Activated effector memory CD4-positive, alpha-beta T cell treated with anti-CD3 and anti-CD28 coated beads, Interleukin-2, amount 50 U/mL, for 16 hours (primary cell): ENCODE measurements at places on chromosomes 3 and 15.

DNA sequence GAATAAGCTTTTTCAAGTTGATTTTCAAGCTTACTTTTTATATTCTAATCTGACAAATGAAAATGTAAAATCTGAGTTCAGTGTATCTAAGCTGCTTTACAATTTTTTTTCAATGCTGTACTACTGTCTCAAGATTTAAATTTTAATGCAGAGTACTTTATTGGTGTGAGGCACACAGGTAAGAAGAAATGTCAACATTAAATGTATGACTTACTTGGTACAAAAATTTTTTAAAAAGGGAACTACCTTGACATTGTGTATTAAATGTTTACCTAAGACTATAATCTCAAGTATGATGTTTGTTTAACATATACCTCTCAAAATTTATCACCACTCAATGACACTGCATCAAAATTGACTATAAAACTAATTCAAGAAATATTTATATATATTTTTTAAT is 62.7 kb downstream of the NECTIN3 start:
- no peak for DNase-seq

- DNase-seq: peak; percentile 69
Measured at GRCh38 chr3:71495708-71496472, 87.6 kb downstream of the FOXP1 start.

- no peak for DNase-seq
Measured at GRCh38 chr3:183954875-183955274, 62.8 kb downstream of the ABCC5 start.

- DNase-seq: no peak
Measured at GRCh38 chr3:31035681-31036080, 141.2 kb upstream of the GADL1 start.

- no peak for DNase-seq
Measured at GRCh38 chr3:176090727-176091126, 1106.6 kb downstream of the TBL1XR1 start.

DNA sequence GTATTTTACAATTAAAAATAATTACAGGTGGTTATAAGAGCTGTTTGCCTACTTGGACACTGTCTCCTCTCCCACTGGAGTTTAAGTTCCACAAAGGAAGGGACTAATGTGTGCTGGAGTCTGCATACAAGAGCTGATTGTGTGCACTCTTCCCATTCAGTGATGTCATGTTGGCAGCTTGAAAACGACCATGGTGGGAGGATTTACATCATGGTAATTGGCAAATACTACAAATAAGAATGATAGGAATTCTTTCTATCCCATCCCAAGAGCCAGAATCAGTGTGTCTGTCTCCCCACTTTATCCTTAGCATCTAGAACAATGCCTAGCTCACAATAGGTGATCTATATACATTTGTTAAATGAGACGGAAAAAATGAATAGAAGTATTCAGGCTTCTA is 14.1 kb downstream of the ITGA11 start:
- DNase-seq: no peak

GRCh38 chr3:4936982-4937614 is 42.1 kb upstream of the BHLHE40 start:
- no peak for DNase-seq

- no peak for DNase-seq
Measured at GRCh38 chr3:9397906-9398699, 688 bp downstream of the SETD5 start.

GRCh38 chr3:46947981-46948791 is 28.4 kb downstream of the CCDC12 start:
- peak; percentile 87 for DNase-seq

- DNase-seq: no peak
Measured at GRCh38 chr15:70235347-70235746, 137.6 kb upstream of the TLE3 start.

- DNase-seq: no peak
Measured at GRCh38 chr3:78143000-78143399, 1103.1 kb downstream of the ROBO2 start.

- no peak for DNase-seq
Measured at GRCh38 chr3:135136361-135137100, 341.5 kb downstream of the EPHB1 start.

GRCh38 chr15:89208256-89208655 is 13.1 kb downstream of the RLBP1 start:
- DNase-seq: no peak
